ENCODE measurements at places on chromosomes 1 and 21. TPM values are rescaled to one million over a fixed set of nuclear protein-coding genes. Genes with fewer than 3 reads are reported as not detected.

Gene ETV3L
- not detected for polyA plus RNA-seq

Gene CACNA1S
- 0.87 TPM for polyA plus RNA-seq

Gene LCE1E
- polyA plus RNA-seq: not detected

DNA sequence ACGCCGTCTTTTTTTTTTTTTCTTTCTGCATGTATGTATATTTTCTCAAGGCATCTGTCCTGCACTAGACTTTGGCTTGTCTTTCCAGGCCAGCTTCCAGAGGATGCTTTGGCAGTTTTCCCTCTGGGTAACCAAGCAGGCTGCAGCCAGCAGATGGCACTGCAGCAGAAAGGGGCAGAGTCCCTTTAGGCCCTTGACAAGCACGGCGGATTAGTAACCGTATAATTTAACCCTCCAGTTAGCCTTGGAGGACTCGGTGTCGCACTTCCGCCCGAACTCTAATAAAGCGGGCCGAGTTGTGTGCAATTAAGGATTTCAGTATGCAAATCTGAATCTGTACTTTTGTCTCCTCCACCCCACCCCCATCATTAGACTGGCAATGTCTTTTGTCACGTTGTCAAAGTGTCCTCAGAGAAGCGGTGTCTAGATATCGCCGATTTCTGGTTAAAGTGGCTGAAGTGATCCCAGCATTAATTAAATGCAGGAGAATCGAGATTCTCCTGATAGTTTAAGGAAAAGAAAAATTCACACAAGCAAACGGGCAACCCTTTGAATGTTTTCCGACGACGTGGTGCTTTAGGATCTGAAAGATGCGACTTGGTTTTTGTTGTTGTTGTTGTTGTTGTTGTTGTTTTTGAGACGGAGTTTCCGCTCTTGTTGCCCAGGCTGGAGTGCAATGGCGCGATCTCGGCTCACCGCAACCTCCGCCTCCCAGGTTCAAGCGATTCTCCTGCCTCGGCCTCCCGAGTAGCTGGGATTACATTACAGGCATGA, 1.1 kb upstream of the TMEM167B start:
- DNase-seq: peak; percentile 74

DNA sequence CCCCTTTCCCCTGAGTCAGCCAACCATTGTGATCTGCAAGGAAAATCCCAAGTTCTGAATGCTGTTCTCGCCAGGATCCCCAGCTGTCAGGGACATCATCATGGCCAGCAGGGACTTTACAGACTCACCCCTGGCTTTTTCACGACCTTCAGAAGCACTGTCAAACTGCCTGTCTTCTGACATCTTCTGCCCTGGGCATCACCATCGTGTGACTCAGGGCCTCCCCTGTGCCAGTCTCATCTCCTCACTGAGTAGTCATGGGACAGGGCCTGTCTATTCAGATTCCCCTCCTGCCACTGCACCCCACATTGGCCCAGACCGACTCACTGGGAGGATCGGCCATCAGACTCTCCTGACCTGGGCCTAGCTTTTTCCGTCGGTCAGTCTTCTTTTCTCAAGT, 72.5 kb upstream of the VAMP3 start:
- DNase-seq: no peak

DNA sequence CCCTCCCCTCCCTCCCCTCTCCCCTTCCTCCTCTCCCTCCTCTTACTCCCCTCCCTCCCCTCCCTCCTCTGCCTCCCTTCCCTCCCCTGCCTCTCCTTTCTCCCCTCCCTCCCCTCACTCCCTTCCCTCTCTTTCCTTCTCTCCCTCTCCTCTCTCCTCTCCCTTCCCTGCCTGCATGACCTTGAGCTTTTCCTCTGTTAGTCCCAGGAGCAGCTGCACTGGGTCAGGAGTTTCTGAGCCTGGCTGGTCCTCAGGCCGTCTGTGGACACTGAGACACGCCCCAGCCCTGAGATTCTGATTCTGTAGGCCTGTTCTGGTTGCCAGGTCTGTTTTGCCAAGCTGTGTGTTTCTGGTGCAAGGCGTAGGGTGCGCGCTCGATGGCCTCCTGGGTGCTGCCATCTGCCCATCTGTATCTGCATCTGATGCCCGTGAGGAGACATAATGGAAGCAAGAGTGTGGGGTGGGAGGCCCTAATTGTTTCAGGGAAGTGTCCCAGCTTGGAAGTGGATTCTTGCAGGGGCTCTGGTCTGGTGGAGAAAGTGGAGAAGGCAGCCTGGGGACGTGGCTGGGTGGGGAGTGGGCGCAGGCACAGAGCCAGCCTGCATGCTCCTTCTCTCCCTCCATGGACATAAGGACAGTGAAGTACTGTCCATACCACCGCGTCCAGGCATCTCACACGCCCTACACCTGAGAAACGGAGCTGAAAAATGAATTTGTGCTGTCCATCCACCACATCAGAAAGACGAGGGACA, 97.2 kb downstream of the WDR4 start:
- DNase-seq: peak; percentile 79

DNA sequence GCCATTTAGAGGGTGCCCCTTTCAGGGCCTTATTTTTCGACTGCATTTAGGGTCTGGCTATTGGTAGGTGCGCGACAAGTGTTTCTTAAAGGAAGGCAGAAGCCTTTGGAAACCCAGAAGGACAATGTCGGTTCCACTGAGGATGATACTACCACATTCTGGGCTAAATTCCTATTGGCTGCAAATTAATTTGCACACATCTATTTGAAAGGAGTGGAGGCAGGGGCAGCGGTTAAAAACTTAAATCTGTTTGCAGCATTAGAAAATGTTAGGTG, 1.1 kb downstream of the PATJ start:
- DNase-seq: no peak

DNA sequence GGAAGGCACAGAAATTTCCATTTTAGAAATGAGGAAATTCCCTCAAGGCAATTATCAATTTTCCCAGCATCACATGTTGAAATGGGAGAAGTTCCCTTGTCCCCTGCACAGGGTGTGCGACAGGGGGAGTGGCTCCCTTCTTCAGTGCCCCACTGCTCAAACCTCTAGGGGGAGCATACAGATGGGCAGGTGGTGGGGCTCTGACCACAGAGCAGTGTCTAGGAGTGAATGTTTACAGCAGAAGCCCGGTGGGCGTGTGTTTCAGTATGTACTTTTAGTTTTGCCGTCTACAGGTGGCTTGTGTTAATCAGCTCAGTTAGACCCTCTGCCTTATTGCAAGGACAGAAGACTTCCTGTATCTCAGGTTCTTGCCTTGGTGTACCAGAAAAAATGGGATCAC, 493.7 kb upstream of the PLXNA2 start:
- no peak for DNase-seq

All from testis (tissue), 5 donors.